Breast epithelium (tissue), 4 donors: ENCODE measurements at places on chromosomes 5 and 9.

DNA sequence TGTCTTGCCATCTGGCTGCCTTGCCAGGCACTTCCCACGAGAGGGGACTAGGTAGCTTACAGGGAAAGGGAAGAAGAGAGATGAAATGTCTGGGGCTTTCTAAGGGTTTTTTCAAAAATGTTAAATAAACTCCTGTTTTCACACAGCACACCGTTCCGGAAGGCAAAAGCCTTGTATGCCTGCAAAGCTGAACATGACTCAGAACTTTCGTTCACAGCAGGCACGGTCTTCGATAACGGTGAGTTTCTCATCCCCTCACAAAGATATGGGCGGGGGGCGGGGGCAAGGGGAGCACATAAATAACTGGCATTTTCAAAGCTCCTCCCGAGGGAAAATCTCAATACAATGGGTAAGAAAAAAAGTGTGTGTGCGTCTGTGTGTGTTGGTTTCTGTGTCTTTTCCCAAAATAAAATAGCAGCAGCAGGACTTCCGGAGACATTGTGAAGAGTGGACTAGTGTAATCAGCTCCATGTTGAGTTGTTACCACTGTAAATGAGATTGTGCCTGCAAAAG, 189.6 kb downstream of the NR3C1 start:
- DNase-seq, result no peak

GRCh38 chr5:9930156-9930555, 300.0 kb upstream of the TAS2R1 start:
- no peak for DNase-seq

DNA sequence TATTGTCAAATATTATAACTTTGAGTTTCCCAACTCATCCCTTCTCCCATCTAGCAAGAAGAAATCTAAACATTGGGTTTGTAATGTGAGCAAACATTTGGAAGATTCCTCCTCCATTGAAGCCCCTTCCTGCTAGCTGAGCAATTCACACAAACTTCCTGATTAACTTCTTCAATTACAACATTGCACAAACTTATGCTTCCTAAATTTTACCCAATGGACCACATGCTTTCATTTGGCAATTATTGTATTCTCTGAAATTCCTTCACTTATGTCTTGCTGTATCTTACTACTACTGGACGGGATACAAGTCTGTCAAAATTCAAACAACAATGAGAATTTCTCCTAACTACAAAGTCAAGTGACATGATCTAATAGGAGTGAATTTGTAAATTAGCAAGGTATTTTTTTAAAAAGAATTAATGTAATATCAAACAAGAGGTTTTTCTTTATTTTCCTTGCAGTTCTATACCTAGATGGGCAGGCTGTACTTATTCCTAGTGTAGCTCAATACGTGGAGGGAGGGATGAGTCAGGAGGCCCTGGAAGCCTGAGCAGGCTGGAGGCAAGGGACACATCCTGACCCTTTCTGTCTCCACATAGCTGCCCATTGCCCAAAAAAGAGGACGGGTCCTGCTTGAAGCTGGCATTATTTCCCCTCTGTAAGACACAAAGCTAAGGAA, 11.8 kb upstream of the IFNW1 start:
- no peak for DNase-seq

DNA sequence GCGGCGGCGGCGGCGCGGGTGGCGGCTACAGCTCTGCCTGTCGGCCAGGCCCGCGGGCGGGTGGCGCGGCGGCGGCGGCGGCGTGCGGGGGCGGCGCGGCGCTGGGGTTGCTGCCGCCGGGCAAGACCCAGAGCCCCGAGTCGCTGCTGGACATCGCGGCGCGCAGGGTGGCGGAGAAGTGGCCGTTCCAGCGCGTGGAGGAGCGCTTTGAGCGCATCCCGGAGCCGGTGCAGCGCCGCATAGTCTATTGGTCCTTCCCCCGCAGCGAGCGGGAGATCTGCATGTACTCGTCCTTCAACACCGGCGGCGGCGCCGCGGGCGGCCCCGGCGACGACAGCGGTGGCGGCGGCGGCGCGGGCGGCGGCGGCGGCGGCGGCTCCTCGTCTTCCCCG, 296 bp downstream of the ZSWIM6 start:
- DNase-seq, result no peak

DNA sequence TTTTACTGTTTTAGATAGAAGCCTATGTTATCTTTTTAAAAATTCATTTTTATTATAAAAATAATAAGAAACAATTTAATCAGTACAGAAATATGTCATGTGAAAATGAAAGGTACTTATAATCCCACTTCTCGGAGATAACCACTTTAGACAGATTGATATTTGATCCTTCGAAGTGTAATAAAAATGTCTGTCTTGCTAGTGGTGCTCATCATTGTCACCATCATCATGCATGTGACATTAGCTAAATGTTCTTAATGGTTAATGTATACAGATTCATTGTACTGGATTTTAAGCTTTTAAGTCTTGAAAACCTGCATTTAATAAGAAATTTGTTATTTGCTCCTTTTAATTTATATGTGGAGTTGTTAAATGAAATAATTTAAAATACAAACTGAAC, 30.1 kb upstream of the FAM120AOS start:
- no peak for DNase-seq

GRCh38 chr5:141483902-141484301, 928 bp upstream of the PCDHGC4 start:
- no peak for DNase-seq

GRCh38 chr9:107749787-107750444, 260.3 kb upstream of the KLF4 start:
- peak; percentile 77 for DNase-seq

DNA sequence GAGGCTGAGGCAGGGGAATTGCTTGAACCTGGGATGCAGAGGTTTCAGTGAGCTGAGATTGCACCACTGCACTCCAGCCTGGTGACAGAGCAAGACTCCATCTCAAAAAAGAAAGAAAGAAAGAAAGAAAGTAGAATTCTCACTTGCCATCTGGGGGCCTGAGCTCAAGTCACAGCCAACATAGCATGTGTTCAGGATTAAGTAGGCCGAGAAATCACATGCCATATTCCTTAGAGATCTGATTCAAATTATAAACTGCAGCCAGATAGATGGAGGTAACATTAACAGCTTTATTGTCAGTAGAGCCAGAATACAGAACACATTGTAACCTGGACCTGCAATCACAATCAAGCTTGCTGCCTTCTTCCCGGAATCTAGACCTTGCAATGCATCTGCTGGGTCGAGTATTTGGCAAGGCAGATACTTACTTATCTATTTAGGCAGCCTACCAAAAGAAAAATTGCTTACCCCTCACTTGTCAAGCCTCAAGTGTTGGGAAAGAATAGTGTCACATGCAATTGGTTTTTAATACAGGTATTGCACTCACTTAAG, 173.7 kb downstream of the CPLANE1 start:
- DNase-seq, result no peak

DNA sequence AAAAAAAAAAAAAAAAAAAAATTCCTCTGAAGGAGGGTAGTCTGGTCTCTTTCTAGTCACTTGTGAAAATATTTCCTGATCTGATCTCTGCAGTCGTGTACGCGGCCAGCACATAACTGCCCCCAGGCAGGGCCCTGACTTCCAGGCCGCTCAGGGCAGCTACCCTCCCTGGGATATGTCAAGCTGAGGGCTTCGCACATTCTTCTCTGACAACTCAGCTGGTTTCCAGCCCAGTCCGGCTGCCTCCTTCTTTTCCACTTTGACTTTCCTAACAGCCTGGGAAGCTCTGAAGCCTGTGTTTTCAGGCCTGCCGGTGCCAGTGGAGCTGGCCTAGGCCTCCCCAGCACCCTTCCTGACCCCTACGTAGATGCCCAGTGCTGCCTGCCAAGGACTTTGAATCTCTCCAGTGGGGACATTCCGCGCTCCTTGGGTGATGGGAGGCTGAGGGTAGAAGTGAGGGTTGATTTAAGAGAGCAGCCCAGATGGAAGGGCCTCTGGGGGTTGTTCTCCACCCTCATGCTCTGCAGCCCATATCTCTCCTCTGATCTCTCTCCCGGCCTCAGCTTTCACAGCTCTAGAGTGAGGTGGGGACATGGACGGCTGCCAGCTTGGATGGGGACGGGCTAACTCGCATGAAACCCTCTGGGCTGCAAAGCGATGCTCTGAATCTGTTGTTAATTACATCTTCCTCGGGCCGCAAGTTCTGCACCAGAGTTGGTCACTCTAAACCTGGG, 20.7 kb downstream of the COL5A1 start:
- no peak for DNase-seq

DNA sequence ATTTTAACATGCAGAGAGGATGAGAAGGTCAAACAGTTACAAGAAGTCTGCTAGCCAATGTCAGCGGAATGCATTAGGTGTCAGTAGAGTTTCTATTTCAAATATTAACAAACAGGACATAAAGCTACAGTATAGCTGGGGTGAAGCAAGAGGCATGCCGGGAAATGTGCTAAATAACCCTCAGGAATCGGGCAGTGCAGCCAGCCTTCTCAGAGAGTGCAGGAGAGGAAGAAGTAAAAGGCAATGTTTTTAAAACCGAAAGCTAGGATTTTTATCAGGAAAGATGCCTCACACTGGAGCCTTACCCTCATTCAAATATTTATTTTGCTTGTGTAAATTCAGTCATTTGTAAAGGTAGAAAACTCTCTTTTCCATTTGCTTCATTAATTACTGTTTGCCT, 59.1 kb upstream of the SH3GL2 start:
- no peak for DNase-seq

GRCh38 chr9:98520221-98520960, 188.3 kb downstream of the GABBR2 start:
- no peak for DNase-seq

DNA sequence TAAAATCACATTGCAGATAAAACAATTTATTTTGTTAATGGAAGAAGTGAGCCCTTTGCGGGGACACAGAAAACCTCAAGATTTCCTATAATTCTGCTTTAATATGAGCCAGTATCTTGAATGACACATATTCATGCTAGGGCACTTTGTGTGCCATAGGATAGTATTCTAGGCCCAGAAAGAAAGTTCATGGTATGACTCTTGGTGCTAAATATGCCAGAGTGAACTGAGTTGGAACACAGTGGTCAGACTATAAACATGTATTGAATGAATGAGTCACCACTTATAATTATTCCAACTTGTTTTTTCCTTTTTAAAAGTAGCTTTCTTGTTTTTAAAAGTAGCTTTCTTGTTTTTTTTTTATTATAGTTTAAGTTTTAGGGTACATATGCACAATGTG, 46.0 kb downstream of the ADAMTS19 start:
- DNase-seq, result no peak

DNA sequence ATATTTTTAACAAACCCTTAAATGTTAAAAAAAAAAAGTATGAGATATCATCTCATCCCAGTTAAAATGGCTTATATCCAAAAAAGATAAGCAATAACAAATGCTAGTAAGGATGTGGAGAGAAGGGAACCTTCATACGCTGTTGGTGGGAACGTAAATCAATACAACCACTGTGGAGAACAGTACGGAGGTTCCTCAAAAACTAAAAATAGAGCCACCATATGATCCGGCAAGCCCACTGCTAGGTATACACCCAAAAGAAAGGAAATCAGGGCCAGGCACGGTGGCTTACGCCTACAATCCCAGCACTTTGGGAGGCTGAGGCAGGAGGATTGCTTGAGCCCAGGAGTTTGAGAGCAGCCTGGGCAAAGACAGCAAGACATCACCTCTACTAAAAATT, 3.0 kb downstream of the MTMR12 start:
- DNase-seq, result no peak

DNA sequence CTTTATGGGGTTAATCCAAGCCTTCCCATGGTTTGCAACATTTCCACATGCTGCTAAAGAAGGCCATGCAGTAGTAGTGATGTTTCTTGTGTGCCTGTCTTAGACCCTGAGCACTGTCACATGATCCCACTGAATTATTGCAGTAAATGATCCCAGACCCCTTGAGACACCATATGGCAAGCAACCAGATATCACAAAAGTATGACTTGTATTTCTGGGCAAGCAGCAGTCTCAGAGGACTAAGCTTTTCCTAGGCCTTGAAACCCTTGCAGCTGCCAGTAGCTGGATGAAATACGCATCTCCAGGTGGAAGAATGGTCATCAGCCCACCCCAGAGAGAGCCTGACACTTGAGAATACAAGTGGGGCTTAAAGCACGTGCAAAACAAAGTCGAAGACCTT, 41.8 kb downstream of the CDO1 start:
- no peak for DNase-seq

DNA sequence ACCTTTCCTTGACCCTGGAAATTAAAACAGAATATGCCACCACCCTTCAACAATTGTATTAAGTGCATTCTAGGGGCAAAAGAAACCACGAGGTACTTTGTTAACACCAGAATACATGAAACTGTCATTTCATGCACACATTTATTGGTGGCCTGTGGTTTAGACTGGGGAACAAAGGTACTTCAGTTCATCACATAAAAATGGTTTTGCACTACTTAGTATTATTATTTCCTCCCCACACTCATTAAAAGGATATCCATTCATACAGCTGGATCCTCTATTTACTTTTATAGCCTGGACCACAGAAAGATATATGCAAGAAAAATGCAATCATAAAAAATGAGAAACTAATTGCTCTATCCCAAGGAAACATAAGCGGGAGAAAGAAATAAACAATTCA, 230.9 kb downstream of the EFNA5 start:
- no peak for DNase-seq

DNA sequence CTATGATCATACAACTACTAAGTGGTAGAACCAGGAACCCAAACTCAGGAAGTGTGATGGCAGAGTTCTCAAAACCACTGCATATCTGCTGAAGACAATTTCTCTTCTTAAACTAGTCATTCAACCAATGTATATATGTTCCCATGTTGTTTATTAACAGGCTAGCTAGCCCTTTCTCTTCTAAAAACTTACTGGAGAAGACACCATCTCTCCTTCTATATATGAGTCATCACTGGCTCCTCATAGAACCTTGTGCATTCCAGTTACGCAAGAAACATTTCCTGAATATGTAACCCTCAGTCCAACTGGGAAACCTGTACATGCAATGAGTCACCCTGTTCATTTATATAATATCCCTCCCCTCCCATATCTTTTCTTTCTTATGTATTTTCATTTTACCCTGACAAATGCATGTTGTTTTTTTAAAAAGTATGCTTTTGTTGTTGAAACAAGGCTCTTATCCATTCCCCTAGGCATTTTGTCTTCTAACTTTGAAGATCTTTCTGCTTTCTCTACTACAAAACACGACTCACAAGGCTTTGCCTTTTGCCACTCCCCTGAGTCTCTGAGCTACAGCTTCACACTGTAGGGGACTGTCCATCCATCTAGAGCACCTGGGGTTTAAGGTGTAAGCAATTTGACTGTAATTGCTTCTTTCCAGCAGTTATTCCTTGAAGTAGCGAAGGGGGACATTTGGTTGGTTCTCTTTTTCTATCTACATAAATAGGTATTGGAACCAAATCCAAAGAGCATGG, 119.5 kb downstream of the ANXA1 start:
- DNase-seq, result no peak

DNA sequence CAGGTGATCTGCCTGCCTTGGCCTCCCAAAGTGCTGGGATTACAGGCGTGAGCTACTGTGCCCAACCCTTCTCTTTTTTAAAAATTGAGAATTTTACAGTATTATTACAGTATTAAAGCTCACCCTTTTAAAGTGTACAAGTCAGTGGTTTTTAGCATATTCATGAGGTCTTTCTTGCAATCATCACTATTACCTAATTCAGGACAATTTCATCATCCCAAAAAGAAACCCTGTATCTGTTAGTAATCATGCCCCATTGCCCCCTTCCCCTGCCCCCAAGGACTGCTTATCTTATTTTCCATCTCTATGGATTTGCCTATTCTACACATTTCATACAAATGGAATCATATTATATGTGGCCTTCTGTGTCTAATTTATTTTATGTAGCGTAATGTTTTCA, 22.6 kb upstream of the MEGF9 start:
- no peak for DNase-seq

- no peak for DNase-seq
Measured at GRCh38 chr5:115389034-115389798, 92.8 kb upstream of the CCDC112 start.
